ENCODE measurements at places on chromosomes 6 and 20.

DNA sequence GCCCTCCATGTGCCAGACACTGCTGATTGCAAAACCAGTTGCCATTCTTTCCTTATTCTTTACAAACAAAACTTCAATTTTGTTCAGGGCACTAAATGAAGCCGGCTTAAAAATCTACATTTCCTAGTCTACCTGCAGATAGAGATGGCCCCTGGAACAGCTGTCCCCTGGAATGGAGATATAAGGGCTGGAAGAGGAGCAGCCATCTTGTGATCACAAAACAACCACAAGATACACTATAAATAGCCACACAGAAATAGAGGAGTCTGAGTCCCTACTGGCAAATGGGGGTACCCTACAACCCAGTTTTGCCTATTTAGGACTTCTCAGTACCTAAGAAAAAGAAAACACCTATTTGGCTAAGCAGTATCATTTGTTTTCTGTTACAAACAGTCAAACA lies 115.9 kb upstream of the BEND6 start:
- DNase-seq = no peak

GRCh38 chr6:109036574-109037294 lies 57.9 kb downstream of the SESN1 start:
- no peak for DNase-seq

GRCh38 chr20:1806456-1806855 lies 88.8 kb upstream of the SIRPA start:
- no peak for DNase-seq

- no peak for DNase-seq
Measured at GRCh38 chr6:111423055-111423633, 59.9 kb downstream of the REV3L start.

GRCh38 chr6:115870464-115870863 lies 190.2 kb downstream of the FRK start:
- no peak for DNase-seq

- no peak for DNase-seq
Measured at GRCh38 chr6:107977283-107977682, 19.3 kb upstream of the SEC63 start.

GRCh38 chr20:3077618-3078134 lies 6.3 kb downstream of the OXT start:
- no peak for DNase-seq

- DNase-seq = no peak
Measured at GRCh38 chr20:53423587-53424146, 170.0 kb downstream of the ZNF217 start.

DNA sequence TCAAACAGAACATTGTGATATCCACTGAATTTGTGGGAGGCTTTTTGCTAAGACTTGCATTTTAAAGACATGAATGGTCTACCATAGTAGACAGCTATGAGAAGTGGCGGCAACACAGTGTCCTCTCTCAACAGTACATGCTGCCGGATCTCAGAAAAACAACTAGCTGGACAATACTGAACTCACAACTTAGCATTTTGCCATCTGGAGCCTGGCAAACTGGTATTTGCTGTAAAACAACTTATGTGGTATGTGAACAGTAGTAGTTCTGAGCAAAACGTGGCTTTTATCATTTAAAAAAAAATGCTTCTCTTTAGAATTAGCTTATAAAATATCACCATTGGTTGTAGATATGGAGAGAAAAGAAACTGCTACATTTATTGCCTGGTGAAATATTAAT lies 3.3 kb upstream of the PXDC1 start:
- no peak for DNase-seq

- DNase-seq = no peak
Measured at GRCh38 chr6:105199711-105200110, 19.9 kb upstream of the POPDC3 start.

DNA sequence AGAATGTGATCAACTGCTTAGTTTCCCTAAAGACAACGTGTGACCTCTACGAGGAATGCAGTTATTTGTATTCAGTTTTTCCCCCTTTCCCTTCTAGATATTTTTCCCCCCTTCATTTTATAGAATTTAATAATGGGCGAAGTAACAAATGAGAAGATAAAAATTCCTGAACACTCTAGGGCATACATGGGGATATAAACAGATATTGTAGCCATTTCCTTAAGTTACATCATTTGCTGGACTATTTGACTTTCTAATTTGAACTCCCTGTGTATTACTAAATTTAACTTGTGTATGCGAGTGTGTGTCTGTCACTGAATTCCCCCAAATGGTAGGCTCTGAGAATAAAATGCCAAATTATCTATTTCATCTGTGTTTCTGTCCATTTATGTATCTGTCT lies 99.0 kb upstream of the ZFP64 start:
- DNase-seq = no peak

GRCh38 chr20:32203356-32204204 lies 4.0 kb downstream of the PLAGL2 start:
- no peak for DNase-seq

GRCh38 chr6:27761391-27761790 lies 150.8 kb downstream of the OR2B2 start:
- DNase-seq = no peak

Measured in stimulated activated CD4-positive, alpha-beta T cell treated with anti-CD3 and anti-CD28 coated beads, Interleukin-2, amount 100 ng/mL, for 4 hours (primary cell).